ENCODE measurements at places on chromosomes 12 and 14.

DNA sequence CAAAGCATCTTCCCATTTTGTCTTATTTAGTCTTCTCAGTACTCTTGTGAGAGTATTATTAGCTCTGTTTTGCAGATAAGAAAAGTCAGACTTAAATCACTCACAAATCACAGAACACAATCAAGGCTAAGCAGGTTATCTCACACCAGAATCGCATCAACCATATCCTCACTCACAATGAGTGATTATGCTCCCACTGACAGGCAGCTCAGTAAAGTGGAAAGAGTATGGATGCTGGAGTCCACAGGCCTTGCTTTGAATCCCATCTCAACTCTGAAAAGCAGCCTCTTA is 43.1 kb downstream of the TTC7B start:
- no peak for DNase-seq

DNA sequence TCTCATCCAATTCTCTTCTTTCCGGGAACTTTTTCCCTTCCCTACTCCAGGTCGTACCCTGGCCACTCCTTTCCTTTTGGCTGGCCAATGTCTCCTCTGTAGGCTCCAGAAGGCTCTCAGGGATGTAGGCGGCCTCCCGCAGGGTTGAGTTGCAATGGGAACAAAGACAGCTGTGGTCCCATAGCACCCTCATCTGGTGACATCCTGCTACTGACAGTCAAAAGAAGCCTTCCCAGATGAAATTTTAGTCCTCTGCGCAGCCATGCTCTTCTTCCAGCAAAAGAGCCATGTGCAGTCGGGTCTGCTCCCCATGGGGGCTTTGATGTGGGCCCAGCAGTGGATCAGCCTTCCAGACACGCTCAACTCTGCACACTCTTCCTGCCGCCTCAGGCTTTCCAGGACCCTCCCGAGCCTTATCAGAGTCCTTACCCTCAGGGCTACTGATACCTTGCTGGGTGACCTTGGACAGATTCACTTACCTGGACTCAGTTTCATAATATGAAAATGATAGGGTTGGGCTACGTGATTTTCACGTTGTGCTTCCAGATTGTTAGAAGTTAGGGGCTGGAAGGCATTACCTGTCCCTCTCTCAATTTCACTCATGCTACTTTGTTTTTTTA is 5.5 kb upstream of the CELA1 start:
- peak; percentile 77 for DNase-seq

GRCh38 chr14:77124345-77125280 is 17.0 kb downstream of the ZDHHC22 start:
- peak; percentile 88 for DNase-seq

DNA sequence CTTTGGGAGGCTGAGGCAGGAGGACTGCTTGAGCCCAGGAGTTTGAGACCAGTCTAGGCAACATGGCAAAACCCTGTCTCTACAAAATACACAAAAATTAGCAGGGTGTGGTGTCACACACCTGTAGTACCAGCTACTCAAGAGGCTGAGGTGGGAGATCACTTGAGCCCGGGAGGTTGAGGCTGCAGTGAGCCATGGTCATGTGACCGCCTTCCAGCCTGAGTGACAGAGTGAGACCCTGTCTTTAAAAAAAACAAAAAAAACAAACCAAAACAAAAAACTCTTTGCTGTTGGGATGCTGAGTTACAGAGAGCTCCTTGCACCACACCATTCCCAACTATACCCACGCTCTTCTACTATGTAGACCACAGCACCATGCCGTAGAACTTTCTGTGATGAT is 221.2 kb downstream of the PPM1H start:
- no peak for DNase-seq

DNA sequence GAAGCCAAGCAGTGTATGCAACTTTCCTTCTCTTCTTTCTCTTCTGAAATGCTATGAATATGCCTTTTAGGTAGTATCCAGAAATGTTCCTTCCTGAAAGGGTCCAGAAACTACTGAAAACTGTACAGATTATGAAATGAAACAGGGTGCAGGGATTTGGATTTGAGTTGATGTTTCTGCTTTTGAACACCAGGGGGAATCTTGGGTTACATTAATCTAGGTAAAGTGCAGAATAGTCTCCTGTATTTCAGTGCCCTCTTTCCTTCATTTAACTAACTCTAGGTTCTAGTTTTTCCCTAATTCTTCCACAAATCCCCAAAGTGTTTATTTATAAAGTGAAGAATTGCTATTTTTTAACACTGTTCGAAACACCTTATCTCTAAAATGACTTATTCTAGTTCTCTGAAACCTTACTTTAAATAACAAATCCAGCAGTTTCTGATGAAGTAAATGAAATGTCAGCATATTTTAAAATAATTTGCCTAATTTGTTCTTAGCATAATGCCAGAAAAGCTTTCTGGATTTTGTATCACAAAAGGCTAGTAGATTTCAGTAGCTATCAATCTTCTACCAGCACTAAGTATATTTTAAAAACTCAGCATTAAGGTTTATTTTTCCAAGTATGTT is 111.9 kb downstream of the LRRK2 start:
- DNase-seq: peak; percentile 54

- DNase-seq: no peak
These were observed 605.5 kb upstream of the USP15 start for GRCh38 chr12:61654698-61655097.

- DNase-seq: no peak
These were observed 461.4 kb downstream of the NRXN3 start for GRCh38 chr14:78631551-78631950.

DNA sequence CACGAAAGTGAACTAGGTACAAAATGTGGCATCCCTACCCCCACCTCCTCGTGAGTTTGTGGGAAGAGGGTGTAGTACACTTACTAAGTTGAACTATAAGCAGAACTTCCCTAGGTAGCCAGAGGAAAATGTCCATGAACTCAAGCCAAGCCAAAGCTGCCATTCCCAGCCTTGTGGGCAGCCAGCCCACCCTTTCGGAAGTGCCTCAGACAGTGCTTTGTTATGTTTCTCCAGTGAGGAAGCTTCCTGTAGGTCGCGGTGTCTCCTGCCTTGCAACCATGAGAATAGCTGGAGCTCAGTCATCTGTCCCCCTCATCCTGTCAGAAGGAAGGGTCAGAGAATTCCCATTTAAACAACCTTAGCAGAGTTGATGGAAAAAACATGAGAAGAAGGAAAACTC is 266.9 kb downstream of the DUSP6 start:
- no peak for DNase-seq

- DNase-seq: no peak
These were observed 115.0 kb downstream of the BTG1 start for GRCh38 chr12:92030618-92031017.

DNA sequence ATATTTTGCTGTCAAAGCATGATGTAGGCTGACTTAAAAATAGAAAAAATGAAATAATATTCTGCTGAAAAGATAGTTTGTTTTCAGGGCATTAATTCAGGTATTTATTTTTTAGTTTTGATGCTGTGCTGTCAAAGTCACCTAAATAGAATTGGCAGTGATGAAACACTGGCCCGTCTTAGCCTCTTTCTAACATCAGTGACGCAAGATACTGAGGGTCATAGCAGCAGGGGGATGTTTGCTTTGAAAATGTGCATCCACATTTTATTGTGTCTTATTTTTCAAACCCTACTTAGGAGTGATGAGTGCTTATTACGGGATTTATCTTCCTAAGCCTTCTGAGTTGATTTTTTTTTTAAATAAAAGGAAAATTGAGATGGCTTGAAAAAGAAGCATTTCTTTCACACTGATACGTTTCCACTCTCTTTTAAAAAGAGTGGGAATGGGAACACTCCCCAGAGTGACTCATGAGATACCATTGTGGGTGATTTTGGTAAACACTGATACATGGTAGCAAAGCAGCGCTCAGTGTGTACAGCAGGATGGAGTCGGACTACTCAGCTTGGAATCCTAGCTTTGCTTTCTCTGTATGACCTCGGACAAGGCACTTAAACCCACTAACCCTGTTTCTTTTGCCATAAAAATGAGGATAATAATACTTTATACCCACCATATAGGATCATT is 290.8 kb downstream of the ERC1 start:
- DNase-seq: peak; percentile 66

DNA sequence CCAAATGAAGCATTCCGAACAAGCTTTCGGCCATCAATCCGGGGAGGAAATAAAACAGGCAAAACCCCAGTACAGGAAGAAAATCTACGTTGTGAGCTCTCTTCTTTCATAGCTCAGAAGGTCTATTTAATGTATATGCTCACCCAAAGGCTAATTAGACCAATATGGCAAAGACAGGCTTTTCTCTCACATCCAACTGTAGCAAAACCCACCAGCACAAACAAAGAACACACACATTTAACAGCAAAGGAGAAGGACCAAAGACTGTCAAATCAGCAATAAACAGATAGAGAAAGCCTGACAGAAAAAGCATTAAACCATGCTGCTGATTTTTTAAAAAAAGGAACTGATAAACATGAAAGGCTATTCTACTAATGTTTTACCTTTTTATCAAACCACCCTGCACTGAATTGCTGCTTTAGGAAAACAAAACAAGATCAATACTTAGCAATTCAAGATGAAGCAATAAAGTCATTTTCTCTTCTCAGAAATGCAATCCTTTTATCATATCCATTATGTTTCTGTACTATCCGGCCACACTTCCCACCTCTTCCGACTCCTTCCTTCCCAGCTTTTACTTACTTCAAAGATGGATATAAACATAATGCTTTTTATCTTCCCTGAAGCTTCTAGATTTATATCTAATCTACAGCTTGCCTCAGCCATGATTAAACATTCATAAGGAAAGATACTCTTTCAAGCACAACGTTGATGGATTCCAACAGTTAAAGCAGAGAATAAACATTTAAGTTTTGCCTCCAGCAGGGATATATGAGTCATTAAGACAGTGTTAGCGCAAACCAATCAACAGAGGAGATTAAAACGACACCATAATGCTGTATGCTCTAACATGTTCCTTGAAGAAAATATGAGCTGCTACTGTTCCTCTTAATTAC is 74.6 kb upstream of the BBS10 start:
- peak; percentile 6 for DNase-seq
